ENCODE measurements at places on chromosomes 16 and 17.

DNA sequence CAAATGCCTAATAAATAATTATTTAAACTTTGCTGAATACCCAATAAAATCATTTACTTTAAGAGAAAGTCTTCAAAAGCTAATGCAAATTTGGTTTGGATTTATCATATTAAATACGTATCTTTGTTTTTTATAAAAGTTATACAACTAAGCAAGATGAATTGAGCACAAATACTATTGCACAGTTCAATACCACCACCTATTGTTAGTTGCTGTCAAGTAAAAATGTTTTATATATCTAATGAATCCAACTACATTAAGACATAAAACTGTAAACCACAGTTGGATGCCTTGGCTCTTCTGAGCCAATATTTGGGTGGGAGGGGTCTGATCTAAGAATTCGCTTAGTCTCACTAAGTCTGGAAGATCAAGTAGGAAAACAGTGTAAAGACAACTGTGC is 7.7 kb downstream of the FBXL20 start:
- no peak for DNase-seq

DNA sequence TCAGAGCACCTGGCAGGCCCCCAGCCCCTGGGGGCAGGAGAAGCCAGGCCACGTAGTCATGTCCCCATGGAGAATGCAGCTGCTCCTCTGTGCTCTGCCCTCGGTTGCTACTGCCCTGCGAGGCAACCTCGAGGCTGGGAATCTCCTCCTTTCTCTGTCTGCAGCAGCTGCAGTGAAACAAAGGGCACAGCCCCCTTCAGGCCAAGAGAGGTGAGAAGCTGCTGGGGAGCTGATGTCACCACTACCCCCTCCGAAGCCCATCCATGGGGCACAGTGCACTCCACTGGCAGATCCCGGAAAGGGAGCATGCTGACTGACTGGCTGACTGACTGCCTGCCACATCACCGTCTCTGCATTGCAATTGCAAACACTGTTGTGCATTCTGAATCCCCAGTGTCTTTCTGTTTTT is 103.7 kb downstream of the GRIN2A start:
- no peak for DNase-seq

- DNase-seq: no peak
Observed at GRCh38 chr17:48181653-48182052, 74.1 kb downstream of the SNX11 start.

- peak; percentile 41 for DNase-seq
Observed at GRCh38 chr16:25707982-25708583, 16.3 kb downstream of the HS3ST4 start.

DNA sequence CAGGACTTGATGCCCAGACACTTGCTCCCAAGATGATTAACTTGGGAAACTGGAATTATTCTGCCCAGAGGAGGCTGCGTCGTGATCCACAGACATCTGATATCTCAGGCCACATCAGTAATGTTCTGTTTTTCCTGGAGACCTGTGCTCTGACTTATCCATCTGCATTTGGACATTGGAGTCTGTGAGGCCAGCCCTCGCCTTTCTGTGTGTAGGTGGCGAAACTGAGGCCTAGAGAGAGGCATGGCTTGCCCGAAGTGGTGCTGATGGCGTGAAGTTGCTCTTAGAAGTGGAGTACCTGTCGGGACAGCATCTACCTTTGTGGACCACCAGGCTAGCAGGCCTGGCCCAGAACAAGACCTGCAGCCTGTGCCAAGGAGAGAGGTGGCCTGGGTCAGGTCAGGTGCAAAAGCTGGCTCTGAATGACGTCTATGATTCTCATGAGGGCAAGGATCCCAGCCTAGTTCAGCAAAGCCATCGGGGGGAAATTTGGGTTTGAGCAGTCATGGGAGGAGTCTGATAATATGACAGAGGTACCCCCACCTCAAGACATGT is 186.8 kb upstream of the ZNF469 start:
- no peak for DNase-seq

DNA sequence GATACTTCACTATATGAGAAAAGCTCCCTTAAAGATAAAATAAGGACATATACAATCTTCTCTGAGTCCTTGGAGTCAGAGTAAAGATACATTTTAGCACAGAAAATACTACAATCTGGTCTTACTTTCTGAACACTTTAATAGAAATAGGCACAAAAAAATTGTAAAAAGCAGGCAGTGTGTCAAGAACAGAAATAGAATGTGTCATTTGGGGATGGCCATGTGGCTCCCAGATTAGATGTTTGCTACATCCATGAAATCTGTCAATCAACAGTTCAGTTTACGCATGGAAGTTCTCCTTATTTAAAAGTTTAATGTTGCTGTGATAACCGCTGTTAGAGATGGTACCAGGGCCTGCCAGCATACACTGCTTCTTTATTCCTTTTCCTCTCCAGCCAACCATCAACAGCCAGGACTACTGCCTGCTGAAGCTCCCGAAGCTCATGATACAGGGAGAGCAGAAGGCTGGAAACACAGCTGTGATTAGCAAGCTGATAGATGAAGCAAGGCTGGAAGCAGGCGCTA is 278.5 kb downstream of the CEP112 start:
- DNase-seq: no peak

DNA sequence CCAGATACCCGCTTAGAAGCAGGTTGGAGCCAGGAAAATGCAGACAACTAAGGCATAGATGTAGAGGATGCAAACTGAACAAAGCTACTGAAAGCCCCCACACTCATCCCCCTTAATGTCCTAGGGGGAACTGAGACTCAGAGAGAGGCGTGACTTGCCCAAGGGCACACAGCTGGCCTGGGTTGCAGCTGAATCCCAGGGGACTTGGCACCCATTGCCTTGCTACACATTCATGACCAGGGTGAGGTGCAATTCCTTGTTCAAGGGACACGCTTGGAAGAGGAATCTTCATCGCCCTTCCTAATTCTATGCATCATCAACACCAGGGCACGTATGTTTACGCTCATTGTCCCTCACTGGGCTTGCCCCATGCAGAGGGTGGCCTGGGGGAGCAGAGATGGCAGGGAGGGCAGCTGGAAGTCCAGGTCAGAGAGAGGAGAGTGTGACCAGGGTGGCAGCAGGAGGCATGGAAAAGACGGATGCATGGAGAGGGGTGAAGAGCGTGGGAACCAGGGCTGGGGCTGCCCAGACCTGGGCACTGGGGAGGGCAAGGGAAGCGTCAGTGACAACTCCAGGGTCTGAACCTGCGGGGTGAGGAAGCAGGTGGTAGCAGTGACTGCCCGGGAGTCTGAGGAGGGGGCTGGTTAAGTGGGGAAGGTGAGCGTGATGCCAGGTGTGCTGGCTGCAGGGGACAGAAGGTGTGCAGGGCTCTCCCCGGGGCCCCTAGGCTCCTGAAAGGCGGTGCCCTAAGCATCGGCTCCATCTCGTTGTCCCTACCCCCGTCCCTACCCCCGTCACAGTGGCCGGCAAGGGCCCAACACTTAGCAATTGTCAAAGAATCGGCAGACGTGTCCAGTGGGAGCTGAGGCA is 267.1 kb upstream of the TNRC6C start:
- DNase-seq: no peak

DNA sequence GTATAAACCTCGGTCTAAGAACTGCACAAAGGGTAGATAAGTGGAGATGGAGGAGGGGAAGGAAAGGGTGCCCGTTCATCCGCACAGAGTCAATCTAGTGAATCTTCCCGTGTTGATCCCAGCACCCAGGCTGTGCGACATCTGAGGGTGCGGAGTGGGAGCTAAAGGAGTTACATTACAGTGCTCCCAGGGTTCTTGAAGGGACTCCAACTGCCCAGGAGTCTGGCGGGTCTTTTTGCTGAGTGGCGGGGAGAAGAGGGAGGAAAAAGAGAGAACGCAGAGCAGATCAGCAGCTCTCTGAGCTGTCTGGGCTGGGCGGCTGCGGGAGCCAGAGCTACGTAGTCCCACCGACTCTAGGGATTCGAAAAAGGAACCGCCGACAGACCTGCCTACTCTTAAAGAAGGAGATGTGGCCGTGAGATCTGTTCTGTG is 1.6 kb upstream of the CA10 start:
- DNase-seq: no peak

DNA sequence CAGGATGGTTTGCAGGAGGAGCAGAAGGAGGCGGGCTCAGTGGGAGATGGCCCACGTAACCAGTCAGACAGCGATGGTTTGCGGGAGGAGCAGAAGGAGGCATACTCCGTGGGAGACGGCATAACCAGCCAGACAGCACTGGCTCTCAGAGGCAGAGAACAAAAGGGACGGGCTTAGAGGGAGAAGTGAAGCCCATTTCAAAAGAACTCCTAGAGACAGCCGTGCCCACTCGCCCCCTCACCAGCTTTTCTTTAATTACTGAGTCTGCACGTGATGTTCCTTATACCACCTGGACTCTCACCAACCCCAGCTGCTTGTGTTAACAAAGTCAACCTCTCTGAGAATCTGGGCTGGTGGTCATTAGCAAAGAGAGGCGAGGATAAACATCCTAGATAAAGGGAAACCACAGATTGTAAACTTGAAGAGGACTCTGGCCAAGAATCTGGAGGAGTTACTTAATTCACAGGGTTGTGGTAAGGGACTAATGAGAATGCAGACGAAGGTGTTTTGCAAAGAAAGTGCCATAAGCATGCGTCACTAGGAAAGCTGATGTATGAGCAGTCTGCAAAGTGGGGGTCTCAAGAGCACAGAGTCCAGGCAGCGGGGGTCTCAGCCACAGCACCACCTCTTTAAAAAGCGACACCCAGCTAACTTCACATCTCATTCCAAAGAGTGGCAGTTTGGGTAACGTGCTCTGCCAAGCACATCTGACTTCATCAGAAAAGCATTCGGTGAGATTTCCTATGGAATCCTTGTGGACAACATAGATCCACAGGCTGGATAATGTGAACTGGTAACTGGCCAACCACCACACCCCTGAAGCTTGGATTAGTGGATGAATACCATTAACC is 51.7 kb downstream of the NXN start:
- no peak for DNase-seq

- DNase-seq: no peak
Observed at GRCh38 chr17:51512220-51512907, 252.0 kb downstream of the UTP18 start.

DNA sequence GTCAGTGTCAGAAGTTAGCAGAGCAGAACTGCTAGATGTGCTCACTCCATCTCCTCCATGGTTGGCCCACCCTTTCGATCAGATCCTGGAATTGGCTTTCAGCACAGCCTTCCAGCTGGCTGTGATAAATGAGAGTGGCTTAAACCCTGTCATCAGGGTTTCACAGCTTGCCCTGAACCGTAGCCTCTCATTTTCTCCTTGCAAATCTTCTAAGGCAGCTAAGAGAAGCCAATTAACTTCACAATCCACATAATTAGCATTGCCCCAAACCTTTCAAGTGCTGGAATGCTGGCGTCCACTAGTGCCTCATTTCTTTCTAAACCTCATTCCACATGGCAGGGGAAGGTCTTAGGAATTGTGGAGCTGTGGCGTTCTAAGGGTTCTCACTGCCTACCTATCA is 21.7 kb downstream of the MILR1 start:
- DNase-seq: no peak

DNA sequence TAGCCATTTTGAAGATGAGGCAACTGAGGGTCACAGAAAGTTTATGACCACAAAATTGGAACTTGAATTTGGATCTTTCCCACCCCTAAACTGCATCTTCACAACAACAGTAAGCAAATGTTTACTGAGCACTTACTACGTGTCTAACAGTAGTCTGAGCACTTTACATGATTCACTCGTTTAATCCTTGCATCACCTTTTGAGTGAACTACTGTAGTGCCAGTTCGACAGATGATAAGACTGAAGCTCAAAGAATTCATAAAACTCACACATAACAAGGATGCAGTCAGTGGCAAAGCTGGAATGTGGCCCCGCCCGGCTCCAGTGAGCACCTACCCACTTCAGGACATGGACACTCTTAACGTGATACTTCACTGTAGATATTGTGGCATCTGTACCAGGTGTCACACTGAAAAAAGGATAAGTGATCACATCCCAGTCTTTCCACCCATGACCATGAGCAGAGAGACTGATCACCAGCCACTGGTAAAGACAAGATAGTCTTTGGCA is 36.0 kb upstream of the HLF start:
- DNase-seq: no peak

DNA sequence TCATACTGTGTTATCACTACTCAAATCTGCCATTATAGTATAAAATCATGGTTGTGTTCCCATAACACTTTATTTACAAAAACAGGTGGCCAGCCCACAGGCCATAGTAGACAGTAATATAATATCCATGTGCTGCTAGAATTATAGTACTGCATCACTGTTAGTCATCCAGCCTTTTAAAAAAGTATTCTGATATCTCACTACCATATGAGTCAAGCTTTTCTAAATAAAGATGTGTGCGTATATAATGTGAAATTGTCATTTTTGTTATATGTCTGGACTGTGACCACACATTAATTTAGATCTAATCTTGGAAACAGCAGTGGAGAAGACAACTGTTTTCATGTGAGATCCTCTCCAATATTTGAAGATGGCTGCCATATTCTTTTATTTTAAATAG is 1049.1 kb upstream of the GOT2 start:
- DNase-seq: no peak

DNA sequence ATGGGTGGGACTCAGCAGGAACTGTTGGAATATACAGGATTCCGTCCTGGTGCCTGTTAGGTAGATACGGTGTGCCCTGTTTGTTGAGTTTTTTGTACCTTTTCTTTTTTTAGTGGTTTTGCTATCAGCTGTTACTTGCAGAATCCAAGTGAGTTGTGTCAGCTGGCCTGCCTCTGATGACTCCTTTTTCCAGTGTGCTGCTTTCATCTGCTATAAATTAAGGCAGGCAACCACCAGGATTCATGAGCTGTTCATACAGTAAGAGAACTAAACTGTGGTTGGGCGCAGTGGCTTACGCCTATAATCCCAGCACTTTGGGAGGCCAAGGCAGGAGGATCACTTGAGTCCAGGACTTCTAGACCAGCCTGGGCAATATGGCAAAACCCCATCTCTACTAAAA is 79.9 kb downstream of the WNT3 start:
- DNase-seq: no peak

- DNase-seq: no peak
Observed at GRCh38 chr16:4696172-4696904, 3.0 kb downstream of the NUDT16L1 start.

- peak; percentile 21 for DNase-seq
Observed at GRCh38 chr17:47744168-47745036, 11.4 kb downstream of the TBX21 start.

- peak; percentile 55 for DNase-seq
Observed at GRCh38 chr17:77325577-77326075, 184.9 kb downstream of the SEC14L1 start.

- DNase-seq: no peak
Observed at GRCh38 chr17:32155896-32156295, 13.6 kb downstream of the RHOT1 start.

GRCh38 chr17:76539631-76540271 is at the start of gene PRCD:
Gene PRCD (plus strand): TSS chr17:76540044. CDS start chr17:76540142, 98 bp downstream.
- DNase-seq: no peak

Measured in GM13976 (cell line).